ENCODE measurements at places on chromosomes 13 and 19. TPM values are rescaled to one million over a fixed set of nuclear protein-coding genes. Genes with fewer than 3 reads are reported as not detected.

Gene RNF113B
- total RNA-seq = not detected

Gene ZNF99
- not detected for total RNA-seq

Gene CKAP2
- total RNA-seq = 20.7 TPM

Gene DKKL1
- 2.9 TPM for total RNA-seq

Gene SIAH3
- 0.04 TPM for total RNA-seq

Gene JSRP1
- 0.30 TPM for total RNA-seq

Gene BRCA2
- 2.8 TPM for total RNA-seq

Gene SIGLEC14
- 0.13 TPM for total RNA-seq

Gene SUGT1
- 38.9 TPM for total RNA-seq

Gene LGALS14
- total RNA-seq = 1.2 TPM

Gene ZNF558
- total RNA-seq = 35.6 TPM

Gene PNMA8B
- total RNA-seq = 1.0 TPM

Gene UBE2L5
- not detected for total RNA-seq

Gene GRK1
- 0.17 TPM for total RNA-seq

Gene ZNF208
- not detected for total RNA-seq

Gene UQCR11
- 57.6 TPM for total RNA-seq

Gene DENND1C
- total RNA-seq = 0.48 TPM

Gene KLF2
- total RNA-seq = 4.5 TPM

Gene LILRB4
- not detected for total RNA-seq

Gene SPACA4
- not detected for total RNA-seq

Gene TMEM238
- total RNA-seq = 1.8 TPM

Gene ANKRD24
- 3.4 TPM for total RNA-seq

Gene ICAM4
- 7.9 TPM for total RNA-seq

Gene CHAMP1
- 20.7 TPM for total RNA-seq

Gene ZNF66
- 4.9 TPM for total RNA-seq

Gene ZNF534
- not detected for total RNA-seq

Gene PSENEN
- 39.1 TPM for total RNA-seq

Gene ETHE1
- 49.9 TPM for total RNA-seq

Gene ZNF442
- total RNA-seq = 5.9 TPM

Gene DLL3
- total RNA-seq = 0.16 TPM

Gene TNFRSF19
- 22.7 TPM for total RNA-seq

Gene ZNF266
- 21.6 TPM for total RNA-seq

Gene HCN2
- 0.44 TPM for total RNA-seq

All from hepatocyte (in vitro differentiated cells).